Prostate gland (tissue), 2 donors: ENCODE measurements at places on chromosomes 5 and 9. TPM values are rescaled to one million over a fixed set of nuclear protein-coding genes. Genes with fewer than 3 reads are reported as not detected.

GRCh38 chr5:53407373-53407772, 73.1 kb upstream of the FST start:
- no peaks in the 10 kb centered on the region for H3K27me3 ChIP-seq
- no peak overlapping the region for H3K4me3 ChIP-seq
- H3K27ac ChIP-seq: no peak overlapping the region
- no peak for DNase-seq

The GADD45G gene
- 88.5 TPM for total RNA-seq

DNA sequence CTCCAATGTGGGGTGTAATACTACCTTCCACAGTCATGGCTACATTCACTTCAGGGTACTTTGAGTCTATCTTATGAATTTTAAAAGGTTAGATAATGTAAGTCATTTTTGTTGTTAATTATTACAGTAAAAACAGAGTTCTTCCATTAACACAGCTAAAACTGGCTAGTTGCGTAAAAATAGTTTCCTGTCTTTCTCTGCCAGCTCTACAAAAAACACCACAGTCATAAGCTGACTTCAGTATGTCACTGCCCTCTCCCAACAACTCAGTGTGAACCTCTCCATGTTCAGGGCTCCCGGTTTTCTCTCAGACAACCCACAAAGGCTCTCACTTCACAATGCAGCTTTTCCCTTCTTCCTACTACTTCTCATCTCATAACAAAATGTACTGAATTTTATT, 84.8 kb upstream of the ITGA1 start:
- DNase-seq: no peak
- H3K36me3 ChIP-seq: no peaks in the 10 kb centered on the region
- no peaks in the 10 kb centered on the region for H3K27me3 ChIP-seq
- no peak overlapping the region for H3K4me3 ChIP-seq

GRCh38 chr5:151480384-151481293, 33.2 kb downstream of the SLC36A1 start:
- H3K36me3 ChIP-seq: no peaks in the 10 kb centered on the region
- no peak overlapping the region for H3K27ac ChIP-seq
- DNase-seq: no peak
- H3K4me3 ChIP-seq: no peak overlapping the region
- H3K27me3 ChIP-seq: no peaks in the 10 kb centered on the region
- H3K4me1 ChIP-seq: no peaks in the 10 kb centered on the region

The LCN9 gene
- not detected for total RNA-seq

GRCh38 chr9:133348718-133349573, 928 bp downstream of the RPL7A start:
- H3K27ac ChIP-seq: peak overlapping the region; percentile 89
- peaks cover 19% of the 10 kb centered on the region for H3K4me1 ChIP-seq
- H3K27me3 ChIP-seq: no peaks in the 10 kb centered on the region
- H3K4me3 ChIP-seq: peak overlapping the region; percentile 96
- H3K36me3 ChIP-seq: peaks cover 20% of the 10 kb centered on the region
- no peak for DNase-seq

The PCDHGA8 gene
- 1.1 TPM for total RNA-seq

- H3K4me3 ChIP-seq: no peak overlapping the region
- no peak overlapping the region for H3K27ac ChIP-seq
- no peaks in the 10 kb centered on the region for H3K27me3 ChIP-seq
- peaks cover 3% of the 10 kb centered on the region for H3K4me1 ChIP-seq
- DNase-seq: no peak
Measured at GRCh38 chr5:169272111-169272510, 28.8 kb downstream of the SLIT3 start.
